ENCODE measurements at places on chromosomes 3 and 15. TPM values are rescaled to one million over a fixed set of nuclear protein-coding genes. Genes with fewer than 3 reads are reported as not detected.

GRCh38 chr3:82198009-82198408, 436.6 kb upstream of the GBE1 start:
- H3K27me3 ChIP-seq: no peaks in the 10 kb centered on the region
- H3K36me3 ChIP-seq: no peaks in the 10 kb centered on the region
- no peak overlapping the region for H3K27ac ChIP-seq
- DNase-seq: no peak

DNA sequence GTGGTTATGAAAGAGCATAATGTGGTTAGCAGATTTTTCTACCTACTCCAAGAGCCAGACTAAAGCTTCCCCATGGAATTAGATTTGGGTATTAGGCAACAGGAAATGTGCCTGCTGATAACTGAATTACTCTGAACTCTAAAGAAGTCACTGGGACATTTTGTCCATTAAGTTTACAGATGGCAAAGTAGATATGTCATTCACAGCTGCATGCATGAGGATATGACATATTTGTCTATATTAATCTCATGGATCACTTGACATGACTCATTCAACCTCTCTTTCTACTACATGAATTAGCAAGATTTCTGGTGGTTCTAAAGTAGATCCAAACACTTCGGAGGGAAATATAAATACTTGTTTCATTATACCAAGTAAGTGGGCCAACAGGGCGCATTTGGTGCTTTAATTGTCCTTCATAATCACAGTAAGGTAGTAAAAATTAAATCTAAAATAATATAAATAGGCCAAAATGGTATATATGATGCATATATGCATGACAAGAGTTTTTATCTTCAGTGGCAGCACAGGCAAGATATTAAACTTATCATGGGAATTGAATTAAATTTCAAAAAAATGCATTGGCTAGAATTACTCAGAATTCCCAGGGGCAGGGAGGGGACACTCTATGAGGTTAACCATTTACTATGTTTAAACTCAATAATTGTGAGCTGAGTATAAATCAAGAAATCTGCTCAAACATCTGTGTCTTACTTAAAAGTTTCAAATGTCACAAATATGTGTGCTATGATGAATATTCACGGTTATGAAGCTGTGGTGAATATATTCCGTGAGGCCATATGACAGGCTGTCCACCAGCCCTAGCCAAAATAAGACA, 365.3 kb upstream of the KCNMB2 start:
- H3K36me3 ChIP-seq: no peaks in the 10 kb centered on the region
- no peaks in the 10 kb centered on the region for H3K27me3 ChIP-seq
- H3K4me3 ChIP-seq: no peak overlapping the region
- DNase-seq: no peak
- no peaks in the 10 kb centered on the region for H3K4me1 ChIP-seq

- peaks cover 5% of the 10 kb centered on the region for H3K36me3 ChIP-seq
- DNase-seq: no peak
- H3K27me3 ChIP-seq: no peaks in the 10 kb centered on the region
- no peak overlapping the region for H3K4me3 ChIP-seq
- no peak overlapping the region for H3K27ac ChIP-seq
Measured at GRCh38 chr3:68210635-68211034, 556.2 kb upstream of the SUCLG2 start.

GRCh38 chr15:80951941-80952340, 37.7 kb downstream of the MESD start:
- no peaks in the 10 kb centered on the region for H3K27me3 ChIP-seq
- peaks cover 5% of the 10 kb centered on the region for H3K36me3 ChIP-seq
- no peak overlapping the region for H3K27ac ChIP-seq
- peaks cover 3% of the 10 kb centered on the region for H3K4me1 ChIP-seq
- DNase-seq: no peak
- no peak overlapping the region for H3K4me3 ChIP-seq

GRCh38 chr3:127690823-127691452, 18.2 kb downstream of the ABTB1 start:
- no peak for DNase-seq
- no peaks in the 10 kb centered on the region for H3K27me3 ChIP-seq
- H3K4me1 ChIP-seq: no peaks in the 10 kb centered on the region
- no peak overlapping the region for H3K27ac ChIP-seq
- no peaks in the 10 kb centered on the region for H3K36me3 ChIP-seq

DNA sequence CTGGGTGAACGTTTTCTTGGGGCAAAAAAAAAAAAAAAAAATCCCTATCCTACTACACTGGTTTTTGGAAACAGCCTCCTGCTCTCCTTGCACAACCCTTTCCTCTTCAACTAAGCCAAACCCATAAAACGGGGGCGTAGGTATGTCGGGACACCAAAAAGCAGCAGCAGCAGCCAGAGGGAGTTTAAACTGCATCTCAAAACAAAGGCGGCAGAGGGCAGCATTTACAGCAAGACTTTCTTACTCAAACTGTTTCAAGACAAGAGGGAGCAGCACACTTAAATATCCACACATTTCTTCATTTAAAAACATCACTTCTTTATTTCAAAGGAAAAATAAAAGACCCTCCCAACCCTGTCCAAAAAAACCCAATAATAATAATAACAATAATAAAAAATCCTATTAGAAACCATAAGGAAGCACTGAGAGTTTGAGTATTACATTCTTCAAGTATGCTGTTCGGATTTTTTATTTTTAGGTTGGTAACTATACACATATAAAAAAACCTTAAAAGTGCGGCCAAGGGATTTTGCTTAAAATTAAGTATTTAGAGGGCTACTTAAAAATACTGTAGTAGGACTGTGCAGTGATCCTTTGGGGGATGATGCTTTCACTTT, 43.9 kb upstream of the PLXND1 start:
- H3K36me3 ChIP-seq: no peaks in the 10 kb centered on the region
- no peak for DNase-seq
- H3K4me3 ChIP-seq: no peak overlapping the region
- H3K27me3 ChIP-seq: no peaks in the 10 kb centered on the region
- H3K4me1 ChIP-seq: no peaks in the 10 kb centered on the region

DNA sequence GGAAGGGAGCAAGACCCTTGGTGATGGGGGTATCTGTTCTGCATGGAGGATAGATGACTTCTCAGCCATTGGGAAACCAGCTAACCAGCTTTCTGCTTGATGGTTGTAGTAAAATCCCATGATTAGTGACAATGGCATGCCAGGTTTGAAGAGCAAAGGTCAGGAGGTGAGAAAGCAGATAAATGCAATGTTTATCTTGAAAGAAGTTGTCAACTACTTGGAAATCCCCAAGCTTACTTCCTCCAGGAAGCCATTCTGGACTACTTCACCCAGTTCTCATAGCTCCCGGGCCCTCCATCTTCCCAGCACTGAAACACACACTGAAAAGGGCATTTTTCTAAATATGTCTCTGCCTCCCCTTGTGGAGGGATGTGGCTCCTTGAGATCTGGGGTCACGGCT, 51.3 kb downstream of the SMAD3 start:
- H3K36me3 ChIP-seq: peaks cover 24% of the 10 kb centered on the region
- H3K27me3 ChIP-seq: no peaks in the 10 kb centered on the region
- peak overlapping the region; percentile 61 for H3K27ac ChIP-seq
- no peak for DNase-seq

- H3K27ac ChIP-seq: no peak overlapping the region
- DNase-seq: no peak
- H3K36me3 ChIP-seq: no peaks in the 10 kb centered on the region
- no peak overlapping the region for H3K4me3 ChIP-seq
Measured at GRCh38 chr3:64903006-64903405, 215.2 kb upstream of the ADAMTS9 start.

DNA sequence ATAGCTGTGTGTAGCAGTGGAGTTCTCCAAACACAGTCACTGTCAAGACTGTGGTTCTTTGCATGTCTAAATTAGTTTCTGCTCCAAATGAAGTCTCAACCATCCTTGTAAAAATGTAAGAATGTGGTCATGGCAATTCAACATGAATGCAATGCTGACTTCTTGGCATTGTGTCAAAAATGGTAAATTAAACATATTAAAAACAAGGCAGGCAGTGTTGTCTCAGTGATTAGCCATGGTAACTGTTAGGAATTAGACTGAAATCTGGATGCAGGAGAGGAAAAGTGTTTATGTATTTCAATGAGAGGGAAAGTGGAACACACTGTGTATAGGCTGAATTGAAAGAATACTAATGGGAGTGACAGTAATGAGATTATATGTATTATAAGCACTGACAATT, 597.2 kb downstream of the EDEM1 start:
- H3K27me3 ChIP-seq: peaks cover 1% of the 10 kb centered on the region
- no peaks in the 10 kb centered on the region for H3K4me1 ChIP-seq
- no peak for DNase-seq
- H3K27ac ChIP-seq: no peak overlapping the region

GRCh38 chr3:66153481-66154443, 67.0 kb upstream of the SLC25A26 start:
- no peak overlapping the region for H3K4me3 ChIP-seq
- H3K4me1 ChIP-seq: no peaks in the 10 kb centered on the region
- H3K27ac ChIP-seq: no peak overlapping the region
- no peaks in the 10 kb centered on the region for H3K36me3 ChIP-seq
- peaks cover 2% of the 10 kb centered on the region for H3K27me3 ChIP-seq

GRCh38 chr15:82650046-82650670, 3.0 kb upstream of the CPEB1 start:
- H3K27me3 ChIP-seq: peaks cover 48% of the 10 kb centered on the region
- H3K4me3 ChIP-seq: no peak overlapping the region
- H3K27ac ChIP-seq: no peak overlapping the region
- no peak for DNase-seq
- H3K4me1 ChIP-seq: peaks cover 1% of the 10 kb centered on the region
- no peaks in the 10 kb centered on the region for H3K36me3 ChIP-seq

- no peaks in the 10 kb centered on the region for H3K27me3 ChIP-seq
- no peaks in the 10 kb centered on the region for H3K4me1 ChIP-seq
- H3K27ac ChIP-seq: no peak overlapping the region
- no peaks in the 10 kb centered on the region for H3K36me3 ChIP-seq
Measured at GRCh38 chr3:13844286-13844685, 35.6 kb downstream of the WNT7A start.

DNA sequence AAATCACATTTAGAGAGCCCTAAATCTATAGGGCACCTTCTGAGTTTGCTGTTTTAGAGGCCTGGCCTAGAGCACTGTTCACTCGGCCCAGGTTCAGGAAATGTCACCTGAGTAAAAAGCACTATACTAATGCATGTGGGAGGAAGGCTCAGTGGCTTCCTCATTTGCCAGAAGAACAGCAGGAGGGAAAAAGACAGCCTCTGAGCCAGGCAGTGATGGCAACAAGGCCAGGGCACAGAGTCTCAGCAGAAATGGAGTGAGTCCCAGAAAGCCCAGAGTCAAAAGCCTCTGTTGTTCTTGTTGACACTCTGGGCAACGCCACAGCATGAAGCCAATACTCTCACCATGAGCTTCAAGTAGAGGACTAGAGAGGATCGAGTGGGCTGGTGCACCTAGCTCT, 25.9 kb downstream of the LTF start:
- no peak for DNase-seq
- H3K27me3 ChIP-seq: no peaks in the 10 kb centered on the region
- no peak overlapping the region for H3K27ac ChIP-seq
- no peak overlapping the region for H3K4me3 ChIP-seq
- H3K4me1 ChIP-seq: peaks cover 33% of the 10 kb centered on the region

DNA sequence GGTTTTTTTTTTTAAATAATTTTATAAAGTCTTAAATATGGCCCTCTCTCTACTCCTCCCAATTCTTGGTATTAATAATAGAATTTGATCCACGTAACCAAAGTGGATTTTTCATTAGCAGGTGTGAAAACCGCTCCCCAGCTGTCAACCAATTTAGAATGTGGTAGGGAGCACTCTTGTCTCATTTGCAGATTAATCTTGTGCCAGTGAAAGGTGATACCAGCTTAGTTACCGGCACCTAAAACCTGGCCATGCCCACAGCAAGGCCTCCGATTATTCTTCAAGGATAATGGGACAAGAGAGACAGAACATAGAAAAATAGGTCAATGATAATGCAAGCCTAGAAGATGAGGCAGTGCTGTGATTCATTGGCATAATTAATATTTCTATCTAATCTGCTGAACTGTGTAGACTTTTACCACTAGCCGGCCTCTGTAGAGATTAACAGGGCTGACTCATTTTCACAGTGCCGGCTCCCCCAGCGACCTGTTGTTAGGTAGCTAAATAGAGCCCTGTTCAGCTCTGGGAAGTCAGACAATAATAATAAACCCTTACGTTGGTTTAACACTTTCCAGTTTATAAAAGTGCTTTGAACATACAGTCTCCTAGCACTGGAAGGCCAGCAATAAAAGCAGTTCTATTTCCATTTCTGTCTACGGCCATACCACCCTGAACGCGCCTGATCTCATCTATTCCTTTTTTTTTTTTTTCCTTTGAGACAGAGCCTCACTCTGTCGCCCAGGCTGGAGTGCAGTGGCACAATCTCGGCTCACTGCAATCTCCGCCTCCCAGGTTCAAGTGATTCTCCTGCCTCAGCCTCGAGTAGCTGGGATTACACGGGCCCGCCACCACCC, 102.9 kb downstream of the SHQ1 start:
- H3K4me1 ChIP-seq: peaks cover 12% of the 10 kb centered on the region
- no peak for DNase-seq
- H3K36me3 ChIP-seq: peaks cover 23% of the 10 kb centered on the region
- H3K4me3 ChIP-seq: no peak overlapping the region
- H3K27me3 ChIP-seq: no peaks in the 10 kb centered on the region

GRCh38 chr15:70480196-70480856, 283.0 kb downstream of the UACA start:
- H3K4me3 ChIP-seq: peak overlapping the region; percentile 59
- peaks cover 44% of the 10 kb centered on the region for H3K4me1 ChIP-seq

- H3K27ac ChIP-seq: no peak overlapping the region
- H3K4me3 ChIP-seq: no peak overlapping the region
- H3K4me1 ChIP-seq: no peaks in the 10 kb centered on the region
- no peak for DNase-seq
- peaks cover 4% of the 10 kb centered on the region for H3K27me3 ChIP-seq
- H3K36me3 ChIP-seq: no peaks in the 10 kb centered on the region
Measured at GRCh38 chr15:71542836-71543235, 267.5 kb upstream of the NR2E3 start.

DNA sequence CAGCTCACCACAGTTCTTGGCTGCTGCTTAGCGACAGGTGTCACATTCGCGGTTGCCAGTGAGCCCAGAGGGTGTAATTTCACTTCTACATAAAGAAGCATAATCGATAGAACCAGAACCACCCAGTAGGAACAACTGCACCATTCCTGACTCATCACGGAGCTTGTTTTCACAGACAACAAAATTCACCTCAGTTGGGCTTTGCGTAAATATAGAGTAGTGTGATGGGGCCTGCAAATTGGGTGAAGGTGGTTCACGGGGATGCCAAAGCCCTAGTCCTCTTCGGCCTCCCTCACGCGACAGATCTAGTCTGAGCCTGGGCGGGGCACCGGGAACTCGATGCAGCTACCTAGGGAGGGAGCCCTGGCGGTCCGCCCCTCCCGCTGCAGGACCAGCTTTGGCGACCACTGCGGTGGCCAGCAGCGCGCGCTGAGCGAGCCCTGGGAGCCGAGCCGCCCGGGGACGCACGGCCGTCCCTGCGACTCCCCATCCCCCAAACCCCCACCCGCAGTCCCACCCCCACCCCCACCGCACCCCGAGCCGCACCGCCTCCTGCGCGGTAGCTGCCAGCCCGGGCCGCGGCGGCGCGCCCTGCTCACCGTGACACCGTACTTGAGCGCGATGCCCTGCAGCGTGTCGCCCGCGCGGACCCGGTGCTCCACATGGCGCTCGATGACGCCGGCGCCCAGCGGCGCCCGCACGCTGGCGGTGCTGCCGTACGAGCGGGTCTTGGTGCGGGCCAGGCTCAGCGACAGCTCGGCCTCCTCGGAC, 519 bp downstream of the LYSMD2 start:
- peak overlapping the region; percentile 86 for H3K4me3 ChIP-seq
- DNase-seq: peak; percentile 73
- peaks cover 44% of the 10 kb centered on the region for H3K4me1 ChIP-seq

Gene ZNF501
- total RNA-seq: 6.3 TPM

Gene CAMK2N2
- total RNA-seq: not detected

Gene RBM15B
- total RNA-seq: 30.5 TPM

Gene UROC1
- total RNA-seq: not detected

Gene GOLGA6B
- total RNA-seq: not detected

Gene GOLGA8F
- not detected for total RNA-seq
